ENCODE measurements at places on chromosomes 13 and 19.

DNA sequence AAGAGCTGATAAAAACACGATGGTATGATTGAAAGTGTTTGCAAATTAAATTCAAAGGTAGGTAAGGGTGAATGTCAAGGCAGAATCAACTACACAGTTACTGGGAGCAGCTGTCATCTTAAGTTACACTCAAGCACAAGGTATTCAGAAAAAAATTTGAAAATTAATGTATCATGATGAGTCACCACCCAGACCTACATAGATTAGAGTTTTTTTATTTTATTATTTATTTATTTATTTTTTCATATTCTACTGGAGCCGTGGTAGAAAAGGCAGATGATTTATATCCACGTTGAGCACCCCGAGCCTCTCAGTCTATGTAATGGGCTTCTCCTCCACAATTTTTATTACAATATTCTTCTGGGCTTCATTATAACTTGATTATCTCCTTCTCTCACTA is 728.9 kb upstream of the ARGLU1 start:
- no peak for DNase-seq

- DNase-seq, result no peak
Observed at GRCh38 chr19:19026299-19026971, 6.9 kb downstream of the SUGP2 start.

DNA sequence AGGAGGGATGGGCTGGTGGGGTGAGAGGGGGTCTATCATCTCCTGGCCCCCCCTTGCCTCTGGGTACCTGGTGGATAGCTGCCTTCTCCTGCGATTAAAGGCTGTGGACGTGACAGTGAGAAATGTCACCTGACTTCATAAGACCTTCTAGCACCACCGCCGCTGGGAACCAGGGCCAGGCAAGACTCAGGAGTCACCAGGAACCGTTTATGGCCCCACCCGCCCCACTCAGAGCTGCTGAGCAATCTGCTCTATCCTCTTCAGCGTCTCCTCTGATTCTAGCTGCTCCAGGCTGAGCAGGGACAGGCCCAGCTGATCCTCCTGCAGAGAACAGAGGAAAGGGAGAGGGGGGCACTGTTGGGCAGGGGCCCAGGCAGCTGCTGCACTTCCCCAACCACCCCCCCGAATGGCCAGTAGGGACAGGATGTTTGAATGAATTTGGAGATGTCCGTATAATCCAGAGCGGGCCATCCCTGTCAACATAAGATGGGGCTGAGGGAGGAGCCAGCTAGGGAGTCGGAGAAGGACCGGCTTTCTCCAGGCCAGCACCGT is 10.9 kb downstream of the KLC3 start:
- DNase-seq, result no peak

DNA sequence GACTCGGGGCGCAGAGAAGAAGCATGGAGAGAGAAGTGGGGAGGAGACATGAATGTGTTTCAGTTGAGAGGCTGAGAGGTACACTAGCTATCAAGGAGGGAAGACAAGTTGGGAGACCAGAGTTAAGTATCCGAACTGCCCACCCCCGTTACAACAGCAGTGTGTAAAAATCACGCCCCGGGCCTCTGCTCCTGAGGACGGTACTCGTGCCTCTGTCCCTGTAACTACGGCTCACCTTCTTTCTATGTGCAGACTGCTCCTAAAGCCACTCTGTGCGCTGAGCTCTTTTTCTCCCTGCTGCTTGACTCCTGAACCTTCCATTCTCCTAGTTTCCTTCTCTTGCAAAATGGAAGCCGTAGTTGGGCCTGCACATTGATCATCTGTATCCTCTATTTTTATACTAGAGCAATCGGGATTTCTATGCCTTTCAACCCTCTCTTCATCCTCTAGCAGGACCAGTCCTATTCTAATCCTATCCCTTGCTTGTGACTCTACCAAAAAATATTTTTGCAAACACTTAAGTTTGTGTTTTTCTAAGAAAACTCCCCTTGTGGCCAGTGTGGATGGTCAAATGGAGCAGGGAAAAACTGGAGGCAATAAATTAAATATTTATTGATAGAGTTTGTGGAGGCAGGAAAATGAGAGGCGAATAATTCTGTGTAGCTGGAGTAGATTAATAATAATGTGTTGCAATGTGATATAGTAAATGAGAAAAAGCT is 569 bp downstream of the POLR1D start:
- DNase-seq, result no peak

DNA sequence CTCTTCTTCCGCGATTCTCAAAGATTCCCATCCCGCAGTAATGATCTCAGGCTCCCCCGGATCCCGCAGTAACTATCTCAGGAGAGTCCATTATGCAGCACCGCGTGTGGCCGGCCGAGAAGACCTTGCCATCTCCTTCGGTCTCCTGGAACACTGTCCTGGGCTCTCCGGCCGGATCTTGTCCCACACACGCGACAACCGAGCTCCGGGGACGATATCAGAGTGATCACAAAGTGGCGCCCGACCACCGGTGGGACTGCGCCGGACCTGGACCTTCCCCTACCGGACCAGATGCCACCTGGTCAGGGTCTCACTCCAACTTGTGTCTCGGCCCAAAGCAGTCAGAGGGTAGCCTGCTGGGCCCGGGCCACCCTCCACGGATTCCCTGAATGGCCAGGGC is 24.0 kb downstream of the MAN2B1 start:
- no peak for DNase-seq

Data from activated CD4-positive, alpha-beta memory T cell treated with anti-CD3 and anti-CD28 coated beads, Interleukin-2, amount 10 ng/mL, durations not matched to agents 7 days and 5 days (primary cell).